ENCODE measurements at places on chromosomes 16 and 17.

DNA sequence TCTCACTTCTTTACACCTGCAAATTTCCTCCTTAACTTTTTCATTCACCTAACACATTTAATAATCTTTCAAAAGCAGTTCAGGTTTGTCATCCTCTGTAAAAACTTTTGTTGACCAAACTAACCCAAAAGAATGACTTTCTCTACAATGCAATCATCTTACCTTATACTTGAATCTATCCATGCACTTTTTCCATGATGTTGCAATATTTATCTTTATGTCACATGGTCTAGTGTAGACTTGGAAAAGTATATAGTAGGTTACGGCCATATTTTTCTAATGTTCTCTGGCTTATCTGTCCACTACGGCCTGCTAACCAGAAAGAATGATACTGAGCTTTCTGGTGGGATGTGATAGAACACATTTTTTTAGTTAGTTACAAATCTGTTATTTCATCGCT is 431.0 kb upstream of the SOX9 start:
- H3K36me3 ChIP-seq, result no peaks in the 10 kb centered on the region
- no peak overlapping the region for H3K4me3 ChIP-seq
- H3K27ac ChIP-seq, result no peak overlapping the region
- DNase-seq, result no peak

DNA sequence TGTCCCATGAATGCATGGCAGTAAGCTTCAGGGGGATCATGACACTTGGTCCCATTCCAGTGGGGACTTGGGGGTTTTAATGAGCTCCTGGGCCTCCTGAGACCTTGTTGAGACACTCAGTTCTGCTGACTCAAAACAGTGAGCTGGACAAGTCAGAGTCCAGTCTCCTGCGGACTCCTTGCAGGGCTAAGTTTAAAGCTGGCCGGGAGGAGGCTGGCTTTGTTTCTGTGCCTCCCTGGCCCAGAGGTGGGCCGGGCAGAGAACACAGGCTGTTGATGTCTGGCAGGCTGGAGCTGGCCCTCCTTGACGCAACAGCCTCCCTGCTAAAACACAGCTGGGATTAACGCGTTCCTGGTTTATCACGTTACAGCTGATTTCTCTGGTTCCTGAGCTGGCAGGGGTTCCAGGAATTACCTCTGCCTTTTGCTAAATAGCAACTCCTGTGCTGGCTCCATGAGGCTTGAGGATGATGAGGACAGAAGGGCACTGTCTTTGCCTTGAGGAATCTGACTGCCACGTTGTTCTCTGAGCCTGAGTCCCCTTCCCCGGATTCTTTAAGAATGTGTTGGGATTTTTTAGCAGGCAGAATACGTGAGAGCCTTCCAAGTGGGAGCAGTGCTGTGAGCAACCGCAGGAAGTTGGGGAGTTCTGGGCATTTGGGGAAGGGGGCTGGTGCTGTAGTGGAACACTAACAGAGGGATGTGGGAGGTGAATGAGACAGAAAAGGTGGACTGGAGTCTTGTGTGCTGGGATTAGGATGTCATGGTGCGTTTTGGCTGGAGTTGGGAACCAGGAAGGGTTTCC is 2.0 kb downstream of the GPT2 start:
- H3K4me1 ChIP-seq, result no peaks in the 10 kb centered on the region
- no peak overlapping the region for H3K4me3 ChIP-seq
- H3K27me3 ChIP-seq, result no peaks in the 10 kb centered on the region
- no peaks in the 10 kb centered on the region for H3K36me3 ChIP-seq
- H3K27ac ChIP-seq, result no peak overlapping the region
- no peak for DNase-seq

DNA sequence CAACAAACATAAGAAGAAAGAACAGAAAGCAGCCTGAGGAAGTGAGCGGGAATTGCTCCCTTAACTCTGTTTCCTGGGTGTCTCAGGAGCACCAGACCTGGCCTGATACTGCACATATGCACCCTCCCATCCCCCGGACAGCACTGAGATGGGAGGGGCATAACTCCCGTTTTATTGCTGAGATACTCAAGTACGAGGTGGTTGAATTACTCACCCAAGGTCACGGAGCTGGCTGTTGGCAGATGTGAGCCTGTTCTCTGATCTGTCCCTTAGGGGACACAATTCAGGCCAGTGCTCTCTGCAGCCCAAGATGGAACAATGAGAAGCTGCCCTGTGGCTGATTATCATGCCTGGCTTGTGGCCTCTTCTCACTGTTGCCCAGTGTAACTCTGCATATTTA is 9.1 kb upstream of the MED9 start:
- DNase-seq, result no peak
- H3K4me1 ChIP-seq, result peaks cover 6% of the 10 kb centered on the region
- H3K27me3 ChIP-seq, result peaks cover 7% of the 10 kb centered on the region
- H3K27ac ChIP-seq, result no peak overlapping the region
- H3K4me3 ChIP-seq, result no peak overlapping the region

GRCh38 chr16:27468941-27469531 is 67.1 kb downstream of the IL21R start:
- H3K4me3 ChIP-seq, result no peak overlapping the region
- no peaks in the 10 kb centered on the region for H3K4me1 ChIP-seq
- peaks cover 100% of the 10 kb centered on the region for H3K36me3 ChIP-seq
- H3K27ac ChIP-seq, result no peak overlapping the region
- no peak for DNase-seq
- no peaks in the 10 kb centered on the region for H3K27me3 ChIP-seq

All from heart left ventricle (tissue), 16 donors.